ENCODE measurements at places on chromosomes 2 and 18. TPM values are rescaled to one million over a fixed set of nuclear protein-coding genes. Genes with fewer than 3 reads are reported as not detected.

Gene METAP1D
- total RNA-seq = 6.0 TPM

Gene CNGA3
- not detected for total RNA-seq

Gene AKAIN1
- not detected for total RNA-seq

Gene PID1
- not detected for total RNA-seq

Gene EFHD1
- 0.78 TPM for total RNA-seq

Gene BBS5
- 3.5 TPM for total RNA-seq

Gene OBSL1
- 1.7 TPM for total RNA-seq

DNA sequence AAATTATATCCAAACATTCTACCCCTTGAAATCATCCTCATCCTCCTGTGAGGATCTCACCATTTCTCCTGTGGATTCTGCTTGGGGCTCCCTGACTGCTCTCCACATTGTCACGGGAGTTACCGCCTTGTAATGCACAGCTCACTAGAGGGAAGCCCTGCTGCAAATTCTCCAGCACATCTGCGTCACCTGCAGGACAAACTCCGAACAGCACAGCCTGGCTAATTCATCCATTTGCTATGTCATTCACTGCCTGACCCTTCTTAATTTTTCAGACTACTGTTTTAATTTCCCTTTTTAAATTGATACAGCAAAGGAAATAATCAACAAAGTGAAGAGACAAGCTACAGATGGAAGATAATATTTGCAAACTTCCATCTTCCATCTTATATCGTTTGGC, 627.4 kb downstream of the FBXO15 start:
- H3K4me1 ChIP-seq = no peaks in the 10 kb centered on the region
- no peaks in the 10 kb centered on the region for H3K27me3 ChIP-seq
- DNase-seq = no peak
- no peak overlapping the region for H3K27ac ChIP-seq

DNA sequence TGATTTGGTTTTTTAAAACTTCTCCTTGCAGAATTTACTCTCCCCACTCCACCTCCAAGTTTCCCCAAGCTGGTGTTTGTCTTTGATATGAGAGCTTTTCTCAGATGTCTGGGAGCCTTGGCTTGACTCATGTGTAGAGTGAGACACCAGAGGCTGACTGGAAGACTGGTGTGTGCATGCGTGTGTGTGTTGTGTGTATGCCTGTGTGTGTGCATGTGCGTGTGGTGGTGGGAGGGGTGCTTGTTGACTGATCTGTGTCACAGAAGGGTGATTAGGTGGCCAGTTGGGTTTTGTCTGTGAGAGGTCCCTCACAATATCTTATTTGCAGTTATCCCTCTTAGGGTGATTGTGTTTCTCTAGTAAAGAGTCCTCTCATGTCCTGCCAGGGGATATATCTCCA, 50.5 kb upstream of the HPCAL1 start:
- H3K27ac ChIP-seq = no peak overlapping the region
- H3K4me3 ChIP-seq = no peak overlapping the region
- H3K27me3 ChIP-seq = no peaks in the 10 kb centered on the region
- no peak for DNase-seq

GRCh38 chr18:38718365-38718901, 1152.8 kb upstream of the CELF4 start:
- H3K27ac ChIP-seq = no peak overlapping the region
- no peaks in the 10 kb centered on the region for H3K36me3 ChIP-seq
- no peaks in the 10 kb centered on the region for H3K4me1 ChIP-seq
- no peak overlapping the region for H3K4me3 ChIP-seq
- DNase-seq = no peak
- H3K27me3 ChIP-seq = no peaks in the 10 kb centered on the region

GRCh38 chr2:199848389-199849130, 2.4 kb downstream of the FTCDNL1 start:
- no peak overlapping the region for H3K4me3 ChIP-seq
- H3K27ac ChIP-seq = no peak overlapping the region
- H3K36me3 ChIP-seq = peaks cover 8% of the 10 kb centered on the region
- H3K27me3 ChIP-seq = no peaks in the 10 kb centered on the region
